Pulmonary artery endothelial cell (primary cell): ENCODE measurements at places on chromosomes 16 and 17.

- DNase-seq = no peak
Measured at GRCh38 chr17:19343256-19343630, 19.3 kb downstream of the B9D1 start.

GRCh38 chr16:3980253-3981111 is 100.0 kb upstream of the CREBBP start:
- no peak for DNase-seq

DNA sequence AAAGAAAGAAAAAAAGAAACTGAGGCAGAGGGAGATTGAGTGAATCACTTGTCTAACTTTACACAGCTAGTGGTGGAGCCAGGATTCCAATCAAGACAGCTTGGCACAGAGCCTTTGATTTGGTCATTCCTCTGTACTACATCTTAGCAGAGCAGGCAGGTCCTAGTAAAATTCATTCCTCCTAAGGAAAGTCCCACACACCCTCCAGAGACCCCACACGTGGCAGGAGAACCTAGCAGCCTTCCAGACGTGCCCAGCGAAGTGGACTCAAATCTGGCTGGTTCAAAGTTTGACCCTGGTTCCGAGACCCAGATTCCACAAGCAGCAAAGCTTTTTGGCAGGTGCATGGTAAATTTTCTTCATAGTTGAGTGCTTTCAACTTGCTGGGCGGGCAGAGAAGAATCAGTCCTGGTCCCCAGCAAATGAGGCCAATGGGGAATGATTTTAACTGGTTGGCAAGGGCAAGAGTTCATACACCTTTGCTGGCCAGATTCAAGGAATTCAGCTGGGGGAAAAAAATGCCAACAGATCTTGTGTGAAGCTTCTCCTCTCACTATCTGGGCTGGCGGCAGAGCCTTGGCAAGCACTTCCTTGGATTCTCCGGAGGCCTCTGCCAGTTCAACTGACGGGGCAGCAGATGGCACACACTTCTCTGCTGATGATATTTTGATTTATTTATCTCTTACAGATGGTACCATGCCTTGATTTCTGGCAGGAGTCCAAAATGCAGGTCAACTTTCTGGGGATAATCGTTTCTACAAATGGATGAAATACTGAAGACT is 82.4 kb downstream of the GSG1L start:
- DNase-seq = no peak

- DNase-seq = no peak
Measured at GRCh38 chr17:79824234-79824633, 15.0 kb downstream of the CBX4 start.

DNA sequence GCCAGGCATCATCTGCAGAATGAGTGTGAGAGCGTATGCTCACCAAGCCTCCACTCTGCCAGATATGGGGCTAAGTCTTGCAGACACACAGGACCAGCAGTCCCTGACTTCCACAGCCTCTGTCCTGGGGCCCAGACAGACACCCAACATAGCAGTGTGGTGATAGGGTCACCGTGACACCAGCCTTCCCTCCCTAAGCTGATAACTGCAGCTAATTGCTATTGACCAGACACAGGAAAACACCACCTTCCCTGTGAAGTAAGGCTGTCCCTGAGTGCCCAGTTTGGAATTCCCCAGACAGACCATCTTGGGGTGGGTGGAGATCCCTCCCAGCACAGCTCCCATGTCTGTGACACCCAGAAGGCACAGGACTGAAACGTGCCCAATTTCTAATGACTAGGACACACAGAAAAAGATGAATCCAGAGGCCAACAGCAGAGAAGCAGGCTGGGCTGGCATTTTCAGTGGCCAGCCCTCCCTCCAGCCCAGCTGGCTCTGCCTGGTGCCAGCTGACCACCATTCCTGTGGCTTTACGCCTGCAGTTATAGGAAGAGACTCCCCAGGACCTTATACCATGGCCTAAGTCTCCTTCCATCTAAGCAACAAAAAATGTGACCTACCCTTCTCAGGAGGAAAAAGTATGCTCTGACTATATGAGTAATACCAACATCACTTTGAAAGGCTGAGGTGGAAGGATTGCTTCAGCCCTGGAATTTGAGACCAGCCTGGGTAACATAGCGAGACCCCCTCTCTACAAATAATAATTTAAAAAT is 30.3 kb downstream of the ATPAF2 start:
- no peak for DNase-seq
